Right lung (tissue), 10 donors: ENCODE measurements at places on chromosomes 6 and 20.

DNA sequence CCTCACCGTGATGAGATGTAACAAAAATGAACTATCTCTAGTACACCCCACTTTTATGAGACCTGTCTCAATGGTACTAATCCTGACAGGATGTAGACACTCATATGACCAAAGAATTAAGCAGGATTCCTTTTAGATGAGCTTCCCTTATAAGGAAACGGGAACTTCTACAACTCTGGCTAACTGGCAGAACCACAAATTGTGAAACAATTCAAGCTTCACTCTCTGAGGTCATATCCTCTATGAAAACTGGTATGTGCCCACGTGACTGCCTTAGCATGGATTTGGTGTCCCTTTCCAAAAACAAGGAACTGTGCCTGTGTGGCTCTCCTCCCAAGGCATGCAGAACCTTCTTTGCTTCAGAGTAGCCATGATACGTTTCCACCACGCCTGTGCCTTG, 14.1 kb upstream of the CPNE5 start:
- no peak for DNase-seq

- DNase-seq = no peak
Observed at GRCh38 chr20:40970218-40970617, 58.4 kb upstream of the TOP1 start.

DNA sequence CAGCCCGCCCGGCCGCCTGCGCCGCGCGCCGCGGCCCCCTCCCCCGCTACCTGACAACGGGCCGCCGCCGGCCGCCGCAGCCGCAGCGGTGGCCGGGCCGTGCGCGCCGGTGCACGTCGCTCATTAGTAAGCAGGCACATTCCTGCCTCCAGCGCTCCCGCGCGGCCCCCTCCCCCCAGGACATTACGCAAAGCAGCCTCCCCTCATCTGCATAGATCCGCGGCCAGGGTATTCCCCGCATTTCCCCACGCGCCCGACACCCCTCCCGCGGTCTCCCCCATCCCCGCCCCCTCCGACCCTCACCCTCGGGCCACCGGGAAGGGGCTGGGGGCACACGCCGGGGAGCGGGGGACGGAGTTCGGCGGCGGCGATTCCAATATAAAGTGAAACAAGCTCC, at the start of gene HIVEP2:
Gene HIVEP2, minus strand, starts transcription at position 128 of the 397 bp plus-strand sequence. CDS start 170,438 bp downstream, outside the sequence.
- peak; percentile 87 for DNase-seq

DNA sequence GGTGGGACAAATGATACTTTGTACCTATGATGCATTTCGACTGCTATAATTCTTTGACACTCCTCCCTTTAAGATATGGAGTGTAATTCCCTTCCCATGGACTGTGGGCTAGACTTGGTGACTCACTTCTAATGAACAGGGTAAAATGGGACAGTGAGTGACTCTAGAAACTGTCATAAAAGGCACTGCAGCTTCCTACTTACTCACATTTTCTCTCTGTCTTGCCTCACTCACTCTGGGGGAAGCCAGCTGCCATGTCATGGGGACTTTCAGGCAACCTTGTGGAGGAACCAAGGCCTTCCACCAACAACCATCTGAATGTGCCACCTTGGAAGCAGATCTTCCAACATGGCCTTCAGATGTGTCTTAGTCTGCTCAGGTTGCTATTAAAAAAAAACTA, 12.9 kb upstream of the GFOD1 start:
- DNase-seq = no peak

- no peak for DNase-seq
Observed at GRCh38 chr20:49694450-49695071, 19.1 kb downstream of the B4GALT5 start.

DNA sequence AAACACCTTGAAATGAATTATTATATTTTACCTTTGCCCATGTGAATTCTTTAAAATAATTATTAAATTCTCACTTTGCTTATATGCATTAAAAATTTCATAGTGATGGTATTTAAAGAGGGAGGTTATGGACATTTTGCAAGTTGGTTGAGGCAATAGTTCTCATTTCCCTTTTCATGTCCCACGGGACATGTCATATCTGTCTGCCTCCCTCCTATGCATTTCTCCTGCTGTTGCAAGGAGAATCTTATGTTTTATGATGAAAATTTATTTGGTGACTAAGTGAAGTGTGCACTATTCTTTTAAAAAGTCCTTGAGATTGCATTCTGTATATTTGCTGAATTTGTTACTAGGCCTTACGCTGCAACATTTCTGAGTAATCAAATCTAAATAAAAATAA, 67.2 kb downstream of the UTRN start:
- DNase-seq = no peak

GRCh38 chr6:99645986-99646385, 39.4 kb downstream of the PRDM13 start:
- no peak for DNase-seq

- no peak for DNase-seq
Observed at GRCh38 chr6:16450821-16451220, 212.4 kb downstream of the GMPR start.

DNA sequence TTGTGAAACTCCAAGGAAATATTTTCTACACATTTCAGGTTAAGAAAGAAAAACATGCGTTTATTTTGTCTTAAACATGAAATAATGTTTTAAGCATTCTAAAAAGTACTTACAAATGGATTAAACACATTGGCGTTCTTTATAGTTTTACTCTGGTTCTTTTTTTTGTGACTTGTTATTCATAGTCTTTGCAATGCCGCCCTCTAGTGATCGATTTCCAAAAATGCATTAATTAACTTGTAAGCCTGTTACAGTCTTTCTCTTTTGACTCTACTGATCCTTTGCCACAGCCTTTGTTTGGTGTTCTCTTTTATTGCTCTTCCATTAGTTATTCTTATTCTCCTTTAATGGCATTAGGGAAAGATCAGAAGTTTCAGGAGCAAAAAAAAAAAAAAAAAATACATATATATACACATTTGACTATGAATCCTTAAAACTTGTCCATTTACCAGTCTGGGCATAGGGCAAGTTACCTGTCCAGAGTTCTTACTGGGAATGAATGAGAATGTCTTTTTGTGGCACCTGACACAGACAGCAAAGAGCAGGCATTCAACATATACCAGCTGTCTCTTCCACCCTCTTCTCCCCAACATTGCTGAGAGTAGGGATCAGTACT, 59.9 kb downstream of the MACROD2 start:
- DNase-seq = peak; percentile 36

GRCh38 chr20:19953606-19954005, 63.6 kb upstream of the NAA20 start:
- no peak for DNase-seq

DNA sequence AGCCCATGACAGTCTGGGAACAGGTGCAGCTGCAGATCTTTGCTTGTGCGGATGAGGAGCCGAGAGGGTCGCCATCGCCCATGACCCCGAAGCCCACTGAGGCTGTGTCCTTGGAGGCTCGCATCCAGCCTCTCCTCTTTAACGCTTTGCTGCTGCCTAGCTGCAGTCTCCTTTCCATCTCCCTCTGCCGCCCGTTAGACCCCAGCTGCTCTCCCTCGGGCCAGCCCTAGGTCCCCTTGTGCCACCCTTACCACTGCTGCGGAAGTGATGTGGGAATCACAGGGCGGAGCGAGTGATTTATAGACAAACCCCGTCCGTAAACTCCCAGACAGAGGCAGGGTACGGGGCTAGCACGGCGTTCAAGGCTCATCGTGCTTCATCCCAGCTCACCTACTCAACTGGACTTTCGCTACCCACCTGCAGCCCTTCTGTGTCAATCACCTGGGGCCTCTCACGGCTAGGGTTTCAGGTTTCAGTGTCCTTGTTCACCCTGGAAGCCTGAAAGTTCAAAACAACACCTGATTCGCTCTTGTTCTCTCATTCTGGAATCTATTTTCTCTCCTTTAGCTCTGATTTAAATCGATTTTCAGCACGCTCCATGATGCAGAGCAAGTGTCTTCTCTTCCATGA, 76.1 kb downstream of the PAX1 start:
- DNase-seq = no peak

DNA sequence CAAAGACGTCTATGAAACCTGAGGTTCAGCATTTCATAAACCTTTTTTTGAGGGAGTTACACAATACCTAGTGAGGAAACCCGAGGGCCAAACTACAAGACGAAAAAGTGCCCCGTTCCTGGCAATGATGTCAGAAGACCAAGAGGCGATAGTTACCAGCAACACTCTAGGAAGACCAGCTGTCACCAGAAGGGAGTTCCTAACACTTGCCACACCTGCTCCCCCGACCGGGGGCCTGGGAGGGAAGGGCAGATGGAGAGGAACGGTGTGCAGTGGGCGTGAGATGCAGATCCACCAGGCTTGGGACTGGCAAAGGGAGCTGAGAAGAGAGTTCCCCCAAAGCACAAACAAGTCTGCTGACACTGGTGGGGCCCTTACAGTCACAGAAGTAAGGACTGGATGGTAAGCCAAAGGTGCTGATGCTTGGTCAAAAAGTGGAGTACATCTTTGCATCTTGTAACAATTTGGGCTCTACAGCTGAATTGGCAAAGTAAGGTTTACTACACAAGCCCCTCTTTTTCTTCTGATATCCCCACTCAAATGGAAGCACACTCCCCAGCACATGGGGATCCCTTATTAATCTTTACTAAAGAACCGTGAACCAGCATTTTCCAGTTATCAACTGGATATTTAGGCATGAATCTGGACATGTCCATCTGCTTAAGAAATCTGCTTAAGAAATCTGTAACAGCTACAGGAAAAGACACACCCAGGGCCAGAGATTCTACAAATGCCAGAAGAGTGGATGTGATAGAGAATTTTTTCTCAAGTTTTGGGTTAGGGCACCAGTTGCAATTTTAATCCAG, 38.5 kb downstream of the PANK2 start:
- DNase-seq = no peak

DNA sequence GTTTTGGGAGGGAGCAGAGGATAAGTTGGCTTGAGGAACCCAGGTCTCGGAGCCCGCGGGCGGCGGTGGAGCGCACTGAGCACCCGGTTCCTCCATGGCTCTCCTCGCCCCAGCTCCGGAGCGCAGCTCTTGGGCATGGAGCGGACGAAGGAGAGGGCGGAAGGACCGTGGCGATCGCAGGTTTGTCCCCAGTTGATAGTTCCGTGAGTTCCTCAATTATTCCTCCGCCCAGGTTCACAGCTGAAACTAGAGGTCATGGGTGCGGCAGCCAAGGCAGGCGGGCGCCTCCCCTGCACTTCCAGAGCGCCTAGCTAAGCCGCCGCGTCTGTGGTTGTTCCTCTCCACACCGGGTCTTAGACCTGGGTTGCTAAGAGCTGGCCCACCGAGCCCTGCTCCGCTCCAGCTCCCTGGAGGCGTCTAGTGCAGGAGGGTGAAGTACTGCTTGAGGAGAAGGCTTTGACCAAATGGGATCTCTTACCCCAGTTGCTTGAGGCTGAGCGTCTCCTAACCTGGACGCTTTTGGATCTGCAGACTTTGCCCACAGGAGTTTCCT, at the start of gene HTR1B:
Gene HTR1B, minus strand, starts transcription at position 184 of the 553 bp plus-strand sequence. Its CDS starts 88 bp downstream, at position 96.
- DNase-seq = no peak

GRCh38 chr20:54875307-54875706, 399.9 kb downstream of the DOK5 start:
- DNase-seq = no peak

GRCh38 chr6:23952245-23952644, 173.8 kb upstream of the NRSN1 start:
- no peak for DNase-seq

- peak; percentile 42 for DNase-seq
Observed at GRCh38 chr20:46752728-46753127, 43.3 kb downstream of the SLC2A10 start.

DNA sequence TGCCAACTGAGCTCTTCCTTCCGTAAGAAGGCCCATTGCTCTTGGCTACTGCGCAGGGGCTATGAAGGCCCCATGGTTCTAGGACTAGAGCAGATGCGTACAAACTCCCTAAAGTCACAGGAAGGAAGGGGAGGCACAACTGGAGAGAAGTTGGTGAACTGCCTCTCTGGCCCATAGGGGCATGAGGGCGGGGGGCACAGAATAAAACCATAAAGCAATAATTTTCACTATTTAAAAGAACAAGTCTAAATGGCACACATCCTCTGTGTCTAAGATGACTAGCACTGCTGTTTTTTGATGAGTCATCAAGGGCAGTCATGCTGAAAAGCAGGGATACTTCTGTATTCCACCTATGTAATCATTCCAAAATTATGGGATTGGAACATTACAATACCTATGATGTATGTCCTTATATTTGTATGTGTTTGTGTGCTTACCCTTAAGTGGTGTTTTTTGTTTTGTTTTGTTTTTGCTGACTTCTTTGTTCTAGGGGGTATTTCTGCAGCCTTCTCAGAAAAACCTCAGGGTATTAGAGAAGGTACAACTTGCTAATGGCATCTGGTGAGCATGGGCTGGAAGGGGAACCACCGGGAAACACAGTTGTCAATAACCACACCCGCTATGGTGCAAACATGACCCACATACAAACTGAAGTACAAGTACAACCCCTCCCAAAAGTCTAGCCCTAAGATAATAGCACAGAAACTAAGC, 36.9 kb downstream of the B4GALT5 start:
- no peak for DNase-seq

DNA sequence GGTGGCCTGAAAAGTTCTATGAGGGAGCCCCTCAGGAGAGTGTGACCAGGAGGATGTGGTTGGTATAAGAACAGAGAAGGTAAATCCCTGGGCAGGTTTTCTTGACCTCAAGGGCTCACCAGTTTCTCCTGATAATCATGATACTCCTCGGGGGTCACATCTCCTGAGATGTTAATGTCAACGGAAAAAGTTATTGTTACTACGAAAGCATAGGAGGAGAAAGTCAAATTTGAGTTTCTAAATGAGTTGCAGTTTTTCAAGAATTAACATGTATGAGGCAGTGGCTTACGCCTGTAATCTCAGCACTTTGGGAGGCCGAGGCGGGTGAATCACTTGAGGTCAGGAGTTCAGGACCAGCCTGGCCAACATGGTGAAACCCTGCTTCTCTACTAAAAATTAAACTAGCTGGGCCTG, 23.4 kb downstream of the MGME1 start:
- DNase-seq = no peak

- no peak for DNase-seq
Observed at GRCh38 chr6:106773996-106774629, 144.7 kb downstream of the QRSL1 start.

DNA sequence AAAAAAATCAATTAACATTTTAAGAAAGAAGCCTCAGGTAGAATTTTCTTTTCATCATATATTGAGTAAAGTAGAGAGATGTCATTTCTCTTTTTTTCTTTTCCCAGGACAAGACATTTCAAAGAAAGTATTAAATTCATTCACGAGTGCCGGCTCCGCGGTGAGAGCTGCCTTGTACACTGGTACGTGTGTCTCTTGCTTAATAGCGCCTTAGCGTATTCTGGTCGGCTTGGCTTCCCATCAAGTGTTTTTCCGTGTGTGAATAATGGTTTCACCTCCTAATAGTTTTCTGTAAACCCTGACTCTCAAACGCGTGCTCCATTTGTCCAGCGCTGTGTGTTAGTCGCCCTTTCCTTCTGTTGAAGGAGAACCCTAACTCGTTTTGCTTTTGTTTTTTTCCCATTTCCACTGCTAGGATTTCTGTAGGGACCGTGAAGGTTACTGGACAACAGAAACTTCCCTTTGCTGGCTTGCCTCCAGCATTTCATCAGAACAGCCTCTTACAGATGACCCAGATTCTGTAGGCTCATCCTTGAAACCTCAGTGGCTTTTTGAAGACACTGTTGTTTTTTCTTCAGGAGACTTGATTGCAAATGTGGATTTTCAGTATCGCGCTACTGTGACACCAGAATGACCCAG, 45.7 kb upstream of the IRF4 start:
- no peak for DNase-seq

GRCh38 chr6:14458669-14459266, 341.2 kb downstream of the CD83 start:
- peak; percentile 53 for DNase-seq

GRCh38 chr6:92376691-92377090, 1042.7 kb downstream of the EPHA7 start:
- DNase-seq = no peak
